ENCODE measurements at places on chromosomes 3 and 15.

- DNase-seq: no peak
These were observed 18.4 kb upstream of the ZBTB47 start for GRCh38 chr3:42635111-42635510.

- DNase-seq: no peak
These were observed 15.9 kb upstream of the ARHGEF3 start for GRCh38 chr3:56817646-56818045.

DNA sequence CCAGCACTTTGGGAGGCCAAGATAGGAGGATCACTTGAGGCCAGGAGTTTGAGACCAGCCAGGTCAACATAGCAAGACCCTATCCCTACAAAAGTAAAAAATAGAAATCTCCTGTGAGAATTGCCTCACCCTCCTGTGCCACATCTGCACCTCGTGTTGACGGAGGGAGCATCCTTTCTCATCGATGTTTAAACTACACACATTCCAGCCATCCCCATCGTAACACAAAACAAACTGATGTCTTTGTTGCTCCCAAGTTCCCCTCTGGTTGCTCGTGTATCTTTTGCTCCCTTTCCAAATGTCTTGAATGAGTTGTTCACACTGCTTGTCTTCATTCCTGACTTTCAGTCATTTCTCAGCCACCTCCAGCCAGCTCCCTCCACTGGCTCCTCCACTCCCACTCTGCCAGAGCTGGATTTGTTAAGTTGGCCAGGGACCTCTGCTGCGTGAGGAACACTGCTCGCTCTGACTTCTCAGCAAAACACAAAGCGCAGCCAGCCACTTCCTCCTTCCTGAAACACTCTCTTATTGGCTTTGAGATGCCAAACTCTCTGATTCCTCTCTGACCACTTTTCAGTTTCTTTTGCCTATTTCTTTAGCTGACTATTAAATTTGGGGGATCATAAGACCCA is 53.6 kb upstream of the ATP13A3 start:
- DNase-seq: no peak

DNA sequence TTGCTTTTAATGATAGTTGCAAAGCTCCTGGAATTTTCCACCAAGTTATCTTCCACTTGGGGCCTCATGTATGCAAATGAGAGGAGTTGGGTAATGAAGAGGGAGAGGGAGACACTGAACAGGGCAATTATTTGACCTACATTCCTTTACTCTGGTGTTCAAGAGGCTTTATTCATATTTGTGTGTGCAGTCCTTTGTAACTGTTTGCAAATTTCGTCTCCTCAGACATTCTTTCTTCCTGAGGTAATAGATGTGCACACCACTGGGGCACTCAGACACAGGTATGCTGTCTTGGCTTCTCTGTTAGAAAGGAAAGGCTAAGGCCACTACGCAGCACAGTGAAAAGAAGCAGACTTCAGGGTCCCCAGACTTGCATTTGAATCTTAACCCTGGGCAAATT is 189.7 kb upstream of the IL12A start:
- no peak for DNase-seq

DNA sequence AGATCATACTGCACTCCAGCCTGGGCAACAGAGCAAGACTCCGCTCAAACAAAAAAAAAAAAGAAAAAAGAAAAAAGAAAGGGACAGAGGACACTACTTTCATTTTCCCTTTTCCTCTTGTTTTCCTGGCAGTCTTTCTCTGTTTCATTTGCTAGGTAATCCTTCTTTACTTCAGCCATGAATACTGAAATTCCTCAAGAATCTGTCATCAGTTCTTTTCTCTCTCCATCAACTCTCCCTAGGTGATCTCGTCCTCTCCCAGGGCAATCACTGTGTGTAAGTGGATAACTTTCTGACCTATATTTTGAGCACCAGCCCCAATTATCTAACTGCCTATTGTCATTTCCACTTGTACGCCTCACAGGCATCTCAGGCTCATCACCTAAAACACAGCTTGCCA is 51.5 kb downstream of the TTC23 start:
- no peak for DNase-seq

DNA sequence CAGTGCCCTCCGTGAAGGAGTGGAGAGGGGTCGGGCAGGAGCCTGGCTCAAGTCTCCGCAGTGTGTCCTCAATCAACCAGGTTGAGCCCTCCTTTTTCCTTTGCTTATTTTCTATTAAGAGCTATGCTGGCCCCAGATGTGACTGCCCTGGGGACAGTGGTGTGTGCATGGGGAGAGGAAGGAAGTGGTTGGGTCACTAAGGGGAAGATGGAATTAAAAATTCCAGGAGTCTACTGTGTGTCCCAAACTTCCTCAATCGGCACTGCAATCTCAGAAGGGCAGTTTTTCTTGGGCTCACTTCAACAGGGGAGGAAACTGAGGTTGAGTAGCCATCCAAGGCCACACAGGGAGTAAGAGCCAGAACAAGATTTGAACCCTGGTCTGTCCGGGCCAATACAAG is 13.7 kb upstream of the GRIP2 start:
- no peak for DNase-seq

GRCh38 chr3:36219398-36219797 is 160.9 kb upstream of the STAC start:
- peak; percentile 59 for DNase-seq

DNA sequence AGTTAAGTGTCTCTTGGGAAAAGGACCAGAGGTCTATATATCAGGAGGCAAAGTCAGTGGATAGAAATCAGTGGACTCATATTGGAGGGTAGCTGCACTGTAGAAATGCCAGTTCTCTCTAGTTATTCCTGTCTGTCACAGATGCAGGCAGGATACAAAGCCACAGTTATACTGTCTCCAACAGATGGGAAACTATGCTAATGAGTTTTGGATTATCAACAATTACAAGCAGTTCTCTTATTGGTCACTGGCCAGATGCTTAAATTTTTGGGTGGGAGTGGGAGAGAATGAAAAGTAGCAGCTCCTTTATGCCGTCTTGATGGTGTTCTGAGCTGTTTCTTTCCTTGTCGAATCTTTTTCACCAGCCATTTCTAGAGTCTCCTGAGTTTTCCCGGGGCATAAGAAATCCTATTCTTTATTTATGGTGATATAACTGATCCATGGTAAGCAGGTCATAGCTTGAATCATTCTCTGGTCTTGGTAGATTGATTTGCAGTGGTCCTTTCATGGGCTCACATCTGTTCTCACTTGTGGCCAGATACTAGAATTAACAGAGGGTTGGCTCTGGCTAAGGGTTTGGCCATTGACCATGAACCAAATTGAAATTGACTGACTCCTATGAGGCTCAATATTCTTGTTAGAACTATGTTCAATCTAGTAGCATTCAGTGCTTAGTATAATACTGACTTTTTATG is 44.6 kb upstream of the RBMS3 start:
- DNase-seq: no peak

- no peak for DNase-seq
These were observed 451 bp downstream of the CHCHD4 start for GRCh38 chr3:14124223-14124614.

- DNase-seq: no peak
These were observed 140.1 kb downstream of the STAC start for GRCh38 chr3:36520241-36521006.

DNA sequence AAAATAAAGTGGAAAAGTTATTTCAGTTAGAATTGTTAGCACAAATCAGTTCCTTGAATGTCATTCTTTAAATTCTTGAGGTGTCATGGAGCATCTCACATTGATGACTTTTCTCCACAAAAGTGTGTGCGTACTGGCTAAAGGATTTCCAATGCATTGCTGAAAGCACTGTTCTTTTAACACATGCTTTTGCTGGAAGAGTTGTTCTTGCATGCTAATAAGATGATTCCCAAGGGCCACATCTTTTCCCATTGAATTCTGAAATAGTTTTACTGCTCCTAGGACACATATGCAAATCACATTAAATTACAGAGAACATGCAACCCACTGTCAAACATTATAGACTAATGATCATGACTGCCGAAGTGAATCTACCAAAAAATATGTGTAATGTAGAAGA is 516.3 kb upstream of the CADM2 start:
- DNase-seq: no peak

All from skeletal muscle cell (primary cell).